A172 (cell line): ENCODE measurements at places on chromosomes 16 and 17.

GRCh38 chr16:12086822-12087221, 110.3 kb downstream of the SNX29 start:
- no peak for DNase-seq

DNA sequence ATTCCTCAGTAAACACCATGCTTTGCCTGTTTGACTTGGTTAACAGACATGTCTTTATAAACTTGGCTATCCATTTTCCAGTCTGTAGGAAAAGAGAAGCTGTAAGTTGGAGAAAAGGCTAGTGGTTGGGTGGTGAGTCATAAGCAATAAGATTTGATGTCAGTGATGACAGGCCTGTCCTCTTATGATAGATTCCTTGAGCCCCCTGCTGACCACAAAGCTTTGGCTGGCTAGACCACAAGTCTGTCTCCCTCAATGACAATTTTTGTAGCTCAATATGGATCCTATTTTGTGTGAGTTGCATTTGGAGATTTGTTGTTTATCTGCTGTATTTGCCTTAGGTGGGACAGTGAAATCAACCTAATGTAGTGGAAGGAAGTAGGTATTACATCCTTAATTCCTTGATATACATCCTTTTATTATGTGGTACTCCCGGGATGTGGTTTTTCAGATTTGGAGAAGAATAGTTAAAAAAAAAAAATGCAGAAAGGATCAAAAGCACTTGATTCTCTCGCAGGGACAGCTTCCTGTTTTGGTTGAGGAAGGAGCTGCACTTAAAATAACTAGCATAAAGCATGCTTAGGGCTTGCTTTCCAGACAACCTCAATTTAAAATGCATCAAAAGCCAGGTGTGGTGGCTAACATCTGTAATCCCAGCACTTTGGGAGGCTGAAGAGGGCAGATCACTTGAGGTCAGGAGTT, 67.4 kb downstream of the SIAH1 start:
- peak; percentile 80 for DNase-seq

GRCh38 chr16:79451196-79451816, 149.2 kb downstream of the MAF start:
- no peak for DNase-seq

DNA sequence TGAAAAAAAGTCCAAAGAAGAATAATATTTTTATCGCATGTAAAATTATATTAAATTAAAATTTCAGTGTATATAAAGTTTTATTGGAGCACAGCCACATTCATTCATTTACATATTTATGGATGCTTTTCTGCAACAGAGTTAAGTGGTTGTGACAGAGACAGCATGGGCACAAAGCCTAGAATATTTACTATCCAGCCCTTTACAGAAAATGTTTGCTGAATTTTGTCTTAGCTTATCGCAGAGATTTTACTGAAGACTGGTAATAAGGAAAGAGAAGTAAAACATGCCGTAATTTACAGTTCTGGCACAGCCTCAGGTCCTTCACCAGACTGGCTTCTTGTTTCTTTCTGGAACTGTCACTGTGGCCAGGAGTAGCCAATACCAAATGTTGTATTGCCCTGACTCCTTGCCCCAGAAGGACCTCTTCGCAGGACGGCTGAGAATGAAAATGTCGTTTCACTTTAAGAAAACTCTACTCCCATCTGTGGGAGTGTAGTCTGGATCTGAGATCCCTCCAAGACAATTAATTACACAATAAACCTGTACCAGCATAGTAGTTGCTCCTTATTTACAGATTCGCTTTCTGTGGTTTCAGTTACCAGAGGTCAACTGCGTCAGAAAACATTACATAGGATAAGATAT, 94.9 kb upstream of the GOT2 start:
- DNase-seq: no peak

DNA sequence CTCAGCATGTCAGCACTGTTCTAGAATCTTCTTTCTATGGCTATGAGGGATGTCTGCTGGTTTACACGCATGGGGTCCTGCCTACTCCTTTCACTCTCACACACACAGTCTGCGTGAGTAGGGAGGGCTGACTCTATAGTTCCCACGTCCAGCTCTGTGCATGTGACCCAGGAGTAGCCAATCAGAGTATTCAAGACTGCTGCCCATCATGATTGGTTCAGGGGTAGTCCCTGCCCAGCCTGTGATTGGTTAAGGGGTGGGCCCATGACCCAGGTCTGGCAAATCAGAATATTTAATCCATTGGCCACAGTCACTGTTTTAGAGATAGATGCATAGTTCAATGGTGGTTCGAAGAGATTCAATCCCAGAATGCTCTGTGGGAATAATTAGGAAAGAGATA, 151.3 kb upstream of the IRX3 start:
- no peak for DNase-seq

GRCh38 chr17:38922538-38923297, 2.7 kb upstream of the LASP1NB start:
- DNase-seq: peak; percentile 69

DNA sequence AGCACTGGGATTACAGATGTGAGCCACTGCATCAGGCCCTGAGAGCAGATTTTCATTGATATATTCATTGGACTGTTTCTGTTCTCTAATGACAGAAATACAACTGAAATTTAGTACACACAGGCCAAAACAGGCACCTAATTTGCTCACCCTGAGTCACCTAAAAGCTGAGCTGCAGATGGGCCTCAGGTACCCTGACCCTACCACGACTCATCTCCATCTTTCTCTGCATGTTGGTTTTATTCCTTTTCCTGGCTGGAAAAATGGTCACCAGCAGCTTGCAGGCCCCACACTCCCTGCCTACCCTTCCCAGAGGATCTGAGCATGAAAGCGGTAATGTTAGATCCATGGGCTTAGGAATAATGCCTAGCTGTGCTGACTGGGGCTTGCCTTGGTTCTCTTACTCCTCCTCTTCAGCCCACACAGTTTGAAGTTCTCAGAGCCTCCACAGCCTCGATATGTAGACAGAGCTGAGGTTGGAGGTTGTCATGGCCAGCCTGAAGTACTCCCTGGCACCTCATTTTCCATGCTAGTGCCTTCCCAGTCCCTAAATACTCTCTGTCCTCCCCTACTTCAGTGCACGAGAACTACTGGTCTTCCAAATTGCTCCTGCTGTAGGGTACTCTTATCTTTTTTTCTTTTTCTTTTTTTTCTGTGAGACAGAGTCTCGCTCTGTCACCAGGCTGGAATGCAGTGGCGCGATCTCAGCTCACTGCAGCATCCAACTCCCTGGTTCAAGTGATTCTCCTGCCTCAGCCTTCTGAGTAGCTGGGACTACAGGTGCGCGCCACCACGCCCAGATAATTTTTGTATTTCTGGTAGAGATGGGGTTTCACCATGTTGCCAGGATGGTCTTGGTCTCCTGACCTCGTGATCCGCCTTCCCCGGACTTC, 51.1 kb downstream of the CENPV start:
- no peak for DNase-seq

DNA sequence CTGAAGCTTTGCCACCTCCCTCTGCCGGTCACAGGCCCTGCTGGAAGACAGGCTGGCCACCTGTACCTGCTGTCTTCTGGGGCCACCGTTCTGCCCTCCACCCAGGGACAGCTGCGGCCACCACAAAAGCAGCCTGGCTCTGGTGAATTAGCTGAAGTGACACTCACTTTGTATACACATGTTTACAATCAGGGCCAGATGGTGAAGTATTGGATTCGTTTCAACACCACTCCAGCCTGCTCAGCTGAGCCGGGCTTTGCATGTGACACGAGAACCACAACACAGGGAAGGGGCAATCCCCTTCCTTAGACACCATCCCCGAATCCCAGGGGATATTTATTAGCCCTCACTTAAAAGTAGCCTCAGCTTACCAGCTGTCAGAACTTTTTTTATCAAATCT, 191.5 kb upstream of the RPL38 start:
- no peak for DNase-seq

GRCh38 chr16:85158743-85159178, 46.5 kb upstream of the CIBAR2 start:
- DNase-seq: no peak

- DNase-seq: no peak
These were observed 174.1 kb downstream of the ZFHX3 start for GRCh38 chr16:72873853-72874252.

GRCh38 chr17:75738218-75738802, 17.1 kb downstream of the ITGB4 start:
- DNase-seq: peak; percentile 48

DNA sequence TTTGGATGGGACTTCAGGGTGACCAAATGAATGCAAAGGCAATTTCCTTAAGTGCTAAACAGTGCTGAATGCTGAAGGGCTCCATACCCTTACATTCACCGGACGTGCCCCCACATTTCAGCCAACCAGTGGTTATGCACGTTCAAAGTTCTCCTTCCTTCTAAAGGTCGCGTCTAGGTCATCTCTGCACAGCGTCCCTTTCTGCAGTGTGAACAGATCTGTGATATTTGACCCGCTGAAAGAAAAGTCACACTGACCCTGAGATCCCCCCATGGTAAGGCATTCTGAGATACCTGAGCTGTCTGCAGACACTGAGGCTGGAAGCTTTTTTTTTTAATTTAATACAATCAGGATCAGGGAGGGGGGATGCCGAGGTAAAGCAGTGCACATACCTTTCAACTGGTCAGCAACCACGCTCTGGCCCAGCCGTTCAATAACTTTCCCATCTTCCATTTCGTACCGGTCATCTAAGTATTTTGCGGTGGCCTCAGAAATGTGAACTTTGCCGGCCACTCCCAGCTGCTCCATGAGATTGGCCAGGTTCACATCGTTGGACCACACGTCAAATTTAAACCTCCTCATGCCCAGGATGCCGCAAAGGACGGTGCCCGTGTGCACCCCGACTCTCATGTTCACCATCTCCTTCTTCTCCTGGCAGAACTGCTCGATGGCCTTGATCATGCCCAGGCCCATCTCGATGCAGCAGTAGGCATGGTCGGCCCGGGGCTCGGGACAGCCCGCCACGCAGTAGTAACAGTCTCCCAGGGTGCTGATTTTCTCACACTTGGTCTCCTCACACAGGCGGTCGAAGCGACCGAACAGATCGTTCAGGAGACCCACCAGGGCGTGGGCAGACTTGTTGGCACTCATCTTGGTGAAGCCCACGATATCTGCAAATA, 2.6 kb downstream of the ADCY9 start:
- no peak for DNase-seq

DNA sequence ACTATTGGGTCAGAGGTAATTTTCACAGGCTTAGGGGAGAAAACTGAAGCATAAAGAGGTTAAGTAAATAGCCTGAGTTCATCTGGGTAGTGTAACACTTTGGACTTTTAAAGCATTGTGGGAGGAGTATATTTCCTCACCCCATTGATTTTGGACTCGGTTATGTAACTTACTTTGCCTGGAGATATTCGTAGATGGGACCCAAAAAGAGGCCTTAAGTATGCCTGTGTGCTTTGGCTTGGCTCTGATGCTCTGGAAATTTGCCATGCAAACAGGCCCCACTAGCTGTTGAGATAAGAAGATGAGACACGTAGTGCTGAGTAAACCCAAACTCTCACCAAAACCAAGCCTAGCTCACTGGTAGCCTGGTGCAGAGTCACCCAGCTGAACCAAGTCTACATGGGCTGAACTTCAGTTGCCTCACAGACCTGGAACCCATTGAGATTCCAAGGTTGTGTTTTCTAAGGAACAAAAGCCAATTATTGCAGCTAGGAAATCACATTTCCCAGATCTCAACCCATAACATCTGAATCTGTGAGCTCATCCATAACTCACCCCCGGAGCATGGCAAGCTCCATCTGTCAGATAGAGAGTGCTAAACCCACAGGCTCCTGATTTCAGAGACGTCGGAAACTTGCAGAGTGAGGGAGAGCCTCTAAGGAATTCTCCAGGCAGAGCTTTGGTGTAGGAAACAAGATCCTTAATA, 536.0 kb upstream of the C16orf82 start:
- DNase-seq: no peak

DNA sequence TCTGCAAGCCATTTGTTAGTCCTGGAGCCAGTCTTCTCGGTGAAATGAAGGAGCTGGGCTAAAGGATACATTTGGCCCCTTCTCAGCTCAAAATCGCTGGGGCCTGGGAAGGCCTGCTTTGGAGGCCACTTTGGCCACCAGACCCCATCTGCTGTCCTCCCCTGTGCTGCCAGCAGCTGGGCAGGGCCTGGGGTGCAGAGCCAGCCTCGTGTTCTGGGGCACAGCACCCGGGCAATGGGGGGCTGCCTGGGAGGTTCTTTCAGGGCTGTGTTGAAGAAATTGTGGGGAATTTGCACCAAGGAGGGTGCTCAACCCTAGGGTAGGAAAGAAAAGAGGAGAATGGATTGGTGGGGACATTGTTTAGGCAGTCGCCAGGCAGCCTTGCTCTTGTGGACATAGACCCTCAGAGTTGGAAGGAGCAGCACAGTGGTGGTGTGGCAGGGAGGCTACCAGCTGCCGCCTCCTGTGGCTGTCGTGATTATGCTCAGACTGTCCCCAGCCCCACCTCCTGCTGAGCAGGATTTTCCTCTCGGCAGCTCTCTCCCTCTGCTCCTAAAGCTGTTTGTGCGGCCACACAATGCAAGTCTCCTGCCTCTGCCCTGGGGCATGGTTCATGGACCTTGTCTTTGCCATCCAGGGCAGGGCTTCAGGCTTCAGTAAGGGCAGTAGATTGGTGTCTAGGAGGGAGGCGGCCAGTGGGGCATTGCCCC, 174.8 kb downstream of the NTN1 start:
- DNase-seq: no peak

GRCh38 chr16:53094013-53094630, 39.3 kb downstream of the CHD9 start:
- DNase-seq: peak; percentile 93

DNA sequence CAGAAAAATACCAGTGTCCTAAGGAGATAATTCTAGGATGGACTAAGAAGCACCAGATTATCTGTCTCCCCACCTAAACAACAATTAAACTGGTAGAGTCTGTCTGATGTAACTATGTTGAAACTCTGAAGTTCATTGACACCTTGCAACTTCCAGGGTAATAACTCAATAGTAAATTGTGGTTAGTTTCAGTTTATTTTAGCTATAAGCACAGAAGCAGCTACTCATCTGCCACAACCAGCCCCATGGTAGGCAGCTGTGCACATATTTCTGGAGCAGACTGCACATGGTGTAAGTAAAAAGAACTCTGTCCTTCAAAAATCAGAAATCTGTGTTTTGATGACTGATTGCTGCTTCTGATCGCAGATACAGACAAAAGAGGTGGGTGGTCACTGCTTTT, 852.1 kb downstream of the CDH11 start:
- DNase-seq: no peak

DNA sequence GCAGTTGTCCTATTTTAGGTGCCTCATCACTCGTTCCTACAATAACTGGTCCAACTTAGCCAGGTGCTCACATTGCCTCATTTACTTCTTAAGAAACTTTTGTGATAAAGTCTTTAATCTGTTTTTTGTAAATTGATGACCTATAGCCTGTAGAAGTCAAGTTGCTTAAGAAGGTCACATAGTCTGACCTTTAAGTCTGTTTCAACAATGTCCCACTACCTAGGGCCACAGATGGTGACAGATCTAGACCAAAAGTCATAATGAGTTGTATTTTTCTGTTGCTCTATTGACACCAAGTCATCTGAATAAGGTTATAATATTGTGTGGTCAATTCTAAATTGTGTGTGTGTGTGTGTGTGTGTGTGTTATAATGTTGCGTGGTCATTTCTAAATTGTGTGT, 45.1 kb downstream of the ABCA9 start:
- DNase-seq: no peak

DNA sequence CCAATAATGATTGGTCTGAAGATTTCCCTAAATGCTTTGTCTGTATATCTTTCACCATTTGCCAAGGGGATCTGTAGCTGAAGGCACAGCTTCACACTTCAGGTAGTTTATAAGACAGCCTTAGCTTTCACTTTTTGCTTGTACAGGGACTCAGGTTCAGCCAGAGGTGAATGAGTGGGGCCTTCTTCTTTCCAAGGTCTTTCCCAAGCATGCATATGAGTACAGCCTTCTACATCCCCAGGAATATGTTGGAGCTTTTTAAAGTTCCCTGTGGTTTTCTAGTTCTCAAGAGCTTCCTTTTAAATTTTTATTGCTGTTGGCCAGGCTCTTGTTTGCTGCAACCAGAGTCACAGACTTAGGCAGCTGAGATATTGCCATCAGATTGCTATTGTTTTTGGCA, 17.9 kb upstream of the SPDYE4 start:
- DNase-seq: no peak
